ENCODE measurements at places on chromosomes 3 and 15. TPM values are rescaled to one million over a fixed set of nuclear protein-coding genes. Genes with fewer than 3 reads are reported as not detected.

The SLC2A2 gene
- not detected for total RNA-seq

The FOXL2NB gene
- total RNA-seq: not detected

The PP2D1 gene
- total RNA-seq: not detected

DNA sequence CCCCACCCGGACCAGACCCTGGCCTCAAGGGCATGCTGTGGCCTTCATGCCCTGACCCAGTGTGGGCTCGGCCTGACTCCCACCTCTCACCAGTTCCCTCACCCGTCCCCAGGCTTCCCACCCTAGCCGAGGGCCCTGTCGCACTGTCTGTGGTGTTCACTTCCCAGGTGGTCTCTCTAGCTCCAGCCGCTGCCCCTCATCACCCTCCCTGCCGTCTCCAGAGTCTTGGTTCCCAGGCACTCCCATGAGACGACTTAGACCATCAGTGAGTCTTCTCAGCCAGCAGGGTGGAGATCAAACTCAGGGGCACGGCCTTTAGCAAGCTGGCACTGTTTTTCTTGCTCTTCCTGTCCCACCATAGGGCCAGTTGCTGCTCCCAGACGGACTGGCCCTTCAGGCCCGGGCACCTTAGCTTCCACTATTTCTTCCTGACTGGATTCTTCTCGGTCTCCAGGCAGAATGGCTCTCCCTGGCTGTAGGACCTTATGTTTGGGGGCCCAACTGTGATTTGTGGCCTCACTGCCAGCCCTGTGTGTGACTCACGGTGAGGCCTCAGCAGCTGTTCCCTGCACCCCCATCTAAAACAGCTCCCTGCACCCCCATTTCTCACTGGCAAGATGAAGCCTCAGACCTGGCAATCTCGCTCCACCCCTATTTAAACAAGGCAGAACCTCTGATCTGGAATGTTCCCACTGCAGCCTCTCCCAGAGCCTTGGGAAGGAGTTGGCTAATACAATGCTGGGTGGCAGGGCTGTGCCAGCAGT lies 9.4 kb upstream of the PCSK6 start:
- DNase-seq: no peak

Measured in activated naive CD8-positive, alpha-beta T cell treated with anti-CD3 and anti-CD28 coated beads, Interleukin-2, amount 10 ng/mL, durations not matched to agents 7 days and 5 days (primary cell).